ENCODE measurements at places on chromosomes 3 and 15. TPM values are rescaled to one million over a fixed set of nuclear protein-coding genes. Genes with fewer than 3 reads are reported as not detected.

The OSBPL10 gene
- 5.8 TPM for total RNA-seq

GRCh38 chr15:34625007-34625406 lies 41.6 kb upstream of the GOLGA8B start:
- no peak for DNase-seq

GRCh38 chr15:66126456-66126855 lies 127.1 kb downstream of the MEGF11 start:
- no peak for DNase-seq

DNA sequence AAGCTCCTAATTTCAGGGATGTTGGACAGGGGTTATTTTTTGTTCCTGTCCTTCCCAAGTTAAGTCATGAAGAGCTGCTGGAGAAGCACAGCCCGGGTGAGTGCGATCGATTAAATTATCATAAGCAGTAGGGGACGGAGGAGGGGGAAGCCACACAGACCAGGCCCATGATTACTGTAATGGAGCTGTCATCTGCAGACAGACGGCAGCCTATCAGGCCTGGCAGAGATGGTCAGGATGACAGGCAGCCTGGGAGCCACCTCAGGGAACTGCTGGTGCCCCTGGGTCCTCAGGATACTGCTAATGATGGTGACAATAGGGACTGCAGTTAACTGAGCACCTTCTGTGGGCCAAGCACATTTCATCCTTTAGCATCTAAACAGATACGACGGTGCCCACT lies 147.7 kb downstream of the RAB11A start:
- DNase-seq, result no peak

GRCh38 chr15:89483079-89483478 lies 13.3 kb downstream of the RHCG start:
- no peak for DNase-seq

All from cardiac septum (tissue), 1 donor.